ENCODE measurements at places on chromosomes 7 and 10. TPM values are rescaled to one million over a fixed set of nuclear protein-coding genes. Genes with fewer than 3 reads are reported as not detected.

Gene FASTK
- total RNA-seq, result 54.0 TPM

Gene TMEM225B
- 2.2 TPM for total RNA-seq

Gene VWDE
- 1.4 TPM for total RNA-seq

Gene TMEM270
- total RNA-seq, result not detected
